ENCODE measurements at places on chromosomes 2 and 18.

GRCh38 chr2:70321370-70321769 is 19.5 kb upstream of the FAM136A start:
- no peak for DNase-seq

- no peak for DNase-seq
Measured at GRCh38 chr2:202112041-202112440, 39.0 kb downstream of the KIAA2012 start.

DNA sequence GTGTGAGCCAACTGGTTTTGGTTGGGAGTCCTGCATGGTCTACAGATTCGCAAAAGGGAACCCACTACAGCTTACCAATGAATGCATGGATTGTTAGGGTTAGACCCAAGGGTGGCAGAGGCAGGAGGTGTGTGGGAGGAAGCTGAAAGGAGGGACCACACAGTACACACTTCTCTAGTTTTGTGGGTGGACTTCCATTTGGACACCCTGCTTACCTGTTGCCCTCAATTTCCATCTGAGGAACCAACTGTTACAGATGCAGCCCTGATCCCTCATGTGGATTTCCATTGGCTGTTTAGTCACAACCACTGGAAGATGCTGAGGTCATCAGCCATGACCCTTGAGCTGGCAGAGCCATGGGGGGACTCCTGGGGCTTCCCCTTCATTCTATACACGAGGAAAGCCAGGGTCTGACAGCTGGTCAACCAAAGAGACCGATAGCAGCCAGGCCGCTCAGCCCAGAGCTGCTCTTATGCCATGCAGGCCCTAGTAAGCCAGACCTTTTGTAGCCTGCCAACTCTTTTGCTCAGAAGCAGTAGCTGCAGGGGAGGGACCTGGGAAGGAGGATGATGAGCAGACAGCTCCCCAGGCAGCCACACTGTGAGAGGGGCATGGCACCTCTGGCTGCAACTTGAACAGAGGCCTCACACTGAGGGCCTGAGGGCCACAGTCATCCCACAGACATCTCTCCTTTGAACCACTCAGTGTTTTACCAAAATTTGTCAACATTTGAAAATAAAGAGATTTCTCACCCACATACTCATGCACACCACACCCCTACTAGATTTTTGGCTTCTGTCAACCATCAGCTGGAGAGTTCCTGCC is 162.1 kb downstream of the SETBP1 start:
- no peak for DNase-seq

DNA sequence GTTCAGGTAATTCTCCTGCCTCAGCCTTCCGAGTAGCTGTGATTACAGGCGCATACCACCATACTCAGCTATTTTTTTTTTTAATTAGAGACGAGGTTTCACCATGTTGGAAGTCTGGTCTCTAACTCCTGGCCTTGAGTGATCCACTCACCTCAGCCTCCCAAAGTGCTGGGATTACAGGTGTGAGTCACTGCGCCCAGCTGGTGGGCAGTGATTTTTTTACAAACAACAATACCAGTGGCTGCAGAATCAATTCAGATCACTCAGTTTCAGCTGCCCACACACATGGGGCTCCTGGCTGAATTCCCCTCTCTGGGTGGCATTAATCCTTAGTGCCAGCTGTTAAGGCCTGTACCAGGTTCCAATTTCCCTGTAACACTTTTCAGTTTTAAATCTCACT is 13.3 kb upstream of the CYRIA start:
- DNase-seq, result no peak

DNA sequence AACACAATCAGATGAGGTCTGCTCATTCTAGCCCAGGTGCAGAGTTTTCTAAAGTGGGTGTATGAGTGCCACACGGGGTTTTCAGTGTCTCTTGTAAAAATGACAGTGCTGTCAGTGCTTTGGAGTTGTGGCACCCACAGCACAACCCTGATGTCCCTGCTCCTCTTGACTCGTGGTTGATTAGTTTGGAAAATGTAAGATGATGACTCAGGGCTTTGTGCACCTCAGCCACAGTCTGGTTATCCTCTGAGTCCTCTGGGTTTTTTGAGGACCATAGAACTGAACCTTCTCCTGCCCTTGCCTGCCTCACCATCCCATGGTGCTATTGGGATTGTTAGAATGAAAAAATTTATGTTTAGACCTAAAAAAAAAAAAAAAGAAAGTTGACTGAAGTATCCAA is 105.6 kb downstream of the MYO1B start:
- DNase-seq, result no peak

DNA sequence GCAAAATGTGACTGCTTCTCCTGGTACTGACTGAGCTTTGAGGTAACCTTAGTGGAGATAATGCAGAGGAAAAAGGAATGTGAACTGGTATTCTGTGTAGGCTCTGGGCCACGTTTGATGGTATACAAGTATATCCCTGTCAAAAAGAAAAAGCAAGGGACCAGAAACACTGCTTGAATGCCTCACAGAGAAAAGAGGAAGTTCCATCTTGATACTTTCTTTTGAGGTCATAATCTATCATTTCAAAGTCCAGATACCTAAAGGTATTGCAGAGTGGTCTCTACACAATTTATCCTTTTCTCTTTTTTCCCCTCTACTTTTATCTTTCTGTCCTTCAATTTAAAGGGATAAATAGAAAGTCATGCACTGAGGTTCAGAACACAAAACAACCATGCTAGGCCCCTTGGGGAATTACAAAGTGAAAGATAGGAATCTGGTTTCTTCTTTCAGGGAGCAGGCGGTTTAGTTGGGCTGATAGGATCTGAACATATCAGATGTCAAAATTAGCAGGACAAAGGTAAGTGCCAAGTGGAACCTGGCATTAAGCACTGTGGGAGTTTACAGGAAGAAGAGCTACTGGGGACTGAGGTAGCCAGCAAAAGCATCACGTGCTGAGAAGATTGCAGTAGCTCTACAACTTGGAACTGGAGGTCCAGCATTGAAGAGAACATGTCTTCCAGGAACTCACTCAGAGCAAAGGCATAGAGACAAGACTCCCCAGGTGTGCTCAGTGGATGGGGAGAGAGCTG is 121.2 kb downstream of the LYPD6 start:
- DNase-seq, result no peak

- DNase-seq, result no peak
Measured at GRCh38 chr2:177325554-177325953, 61.0 kb upstream of the NFE2L2 start.

- DNase-seq, result no peak
Measured at GRCh38 chr2:173872714-173873113, 92.5 kb downstream of the SP3 start.

GRCh38 chr2:137937778-137938177 is 26.5 kb upstream of the HNMT start:
- no peak for DNase-seq

DNA sequence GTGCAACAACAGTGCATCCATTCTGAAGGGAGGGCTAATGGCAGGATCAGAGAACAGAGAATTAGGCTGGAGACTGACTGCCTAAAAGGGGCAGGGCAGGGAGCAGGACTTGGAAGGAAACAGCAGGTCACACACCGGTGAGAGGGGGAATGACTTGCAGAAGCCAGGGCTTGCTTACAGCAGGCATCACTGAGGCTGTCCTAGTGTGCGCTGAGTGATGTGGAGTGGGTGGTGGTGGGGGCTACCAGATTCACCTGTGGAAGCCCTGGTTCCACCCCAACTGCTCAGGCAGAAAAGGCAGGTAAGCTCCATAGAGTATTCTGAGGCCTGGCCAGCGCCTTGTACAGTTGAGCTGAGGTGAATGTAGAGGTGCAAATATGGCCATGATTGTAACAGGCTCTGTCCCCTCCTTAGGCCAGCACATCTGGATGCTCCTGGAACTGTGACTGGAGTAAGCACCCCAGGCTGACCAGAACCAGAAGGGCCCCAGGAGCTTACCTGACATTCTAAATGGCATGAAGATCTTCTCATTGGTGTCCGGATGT is 49.4 kb downstream of the SFXN5 start:
- no peak for DNase-seq

DNA sequence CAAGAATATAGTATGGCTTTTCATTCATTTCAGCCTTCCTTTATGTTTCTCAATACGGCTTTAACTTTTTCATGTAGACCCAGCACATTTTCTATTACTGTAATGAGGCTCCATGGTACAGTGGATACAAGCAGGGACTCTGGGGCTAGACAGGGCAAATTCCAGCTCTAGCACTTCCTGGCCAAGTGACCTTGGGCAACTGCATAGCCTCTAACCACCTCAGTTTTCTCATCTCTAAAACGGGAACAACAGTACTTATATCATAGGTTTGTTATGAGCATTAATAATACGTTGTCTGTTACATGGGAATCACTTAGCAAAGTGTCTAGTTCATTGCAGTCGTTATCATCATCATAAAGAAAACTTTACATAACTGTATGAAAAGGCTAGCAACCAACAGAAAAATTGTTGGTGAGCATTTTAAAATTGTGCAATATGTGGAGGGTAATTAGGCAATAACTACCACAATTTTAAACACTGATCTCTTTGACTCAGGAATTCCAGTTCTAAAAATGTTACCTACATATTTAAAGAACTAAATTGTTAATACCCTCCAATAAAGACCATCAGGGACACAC is 13.7 kb upstream of the RMDN2 start:
- no peak for DNase-seq

- DNase-seq, result no peak
Measured at GRCh38 chr2:190486037-190486623, 48.4 kb downstream of the NEMP2 start.

DNA sequence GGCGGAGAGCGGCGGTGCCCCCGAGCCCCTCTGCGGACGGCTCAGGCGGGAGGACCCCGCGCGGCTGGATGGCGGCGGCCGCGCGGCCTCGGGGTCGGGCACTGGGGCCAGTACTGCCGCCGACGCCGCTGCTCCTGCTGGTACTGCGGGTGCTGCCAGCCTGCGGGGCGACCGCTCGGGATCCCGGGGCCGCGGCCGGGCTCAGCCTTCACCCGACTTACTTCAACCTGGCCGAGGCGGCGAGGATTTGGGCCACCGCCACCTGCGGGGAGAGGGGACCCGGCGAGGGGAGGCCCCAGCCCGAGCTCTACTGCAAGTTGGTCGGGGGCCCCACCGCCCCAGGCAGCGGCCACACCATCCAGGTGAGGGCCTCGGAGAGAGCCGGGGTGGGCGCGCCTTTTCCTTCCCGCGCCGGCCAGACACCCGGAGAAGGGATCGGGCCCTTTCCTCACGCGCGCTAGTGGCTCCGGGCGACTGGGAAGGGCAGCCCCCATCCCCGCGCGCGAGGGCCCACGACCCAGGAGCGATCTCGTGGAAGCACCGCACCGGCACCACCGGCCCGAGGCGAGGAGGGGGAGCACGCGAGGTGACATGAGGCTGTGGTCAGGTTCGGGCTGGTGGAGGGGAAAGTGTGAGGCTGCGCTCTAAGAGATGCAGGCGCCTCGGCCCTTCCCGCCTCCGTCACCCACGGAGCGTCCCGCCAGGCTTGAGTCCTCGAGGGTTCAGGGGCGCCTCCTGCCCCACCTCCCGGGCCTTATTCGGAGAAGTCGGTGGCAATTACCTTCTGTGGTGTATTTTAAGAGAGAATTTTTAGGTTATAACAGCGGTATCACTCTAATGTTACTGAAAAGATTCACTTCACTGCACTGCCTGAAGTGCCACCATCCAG is 607 bp downstream of the LAMA3 start:
- DNase-seq, result no peak

DNA sequence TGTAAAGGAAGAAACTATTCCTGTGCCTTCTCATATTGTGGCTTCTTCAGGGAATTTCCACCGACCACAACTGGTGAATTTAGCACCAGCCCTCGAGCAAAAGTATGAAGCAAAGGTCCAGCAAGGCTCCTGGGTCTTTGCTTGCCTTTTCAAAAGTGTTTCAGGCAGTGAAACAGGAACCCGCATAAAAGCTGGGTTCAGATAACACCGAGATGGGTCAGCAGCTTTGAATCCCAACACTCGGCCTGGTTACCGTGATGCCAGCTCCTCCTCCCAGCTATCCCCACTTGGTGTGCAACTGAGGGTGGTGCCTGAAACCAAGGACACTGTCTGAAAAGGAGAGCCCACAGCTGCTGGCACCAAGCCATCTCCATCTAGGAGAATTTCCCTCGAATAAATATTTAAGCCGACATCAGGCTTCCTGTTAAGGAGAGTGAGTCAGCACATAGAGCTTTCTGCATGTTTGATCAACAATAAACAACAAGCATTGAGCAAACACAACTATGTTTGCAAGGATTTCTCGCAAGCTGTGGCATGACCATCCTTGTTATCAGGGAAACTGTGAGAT is 69.5 kb downstream of the ANTXR1 start:
- DNase-seq, result no peak

GRCh38 chr2:30219886-30220875 is 11.2 kb upstream of the LBH start:
- DNase-seq, result no peak

DNA sequence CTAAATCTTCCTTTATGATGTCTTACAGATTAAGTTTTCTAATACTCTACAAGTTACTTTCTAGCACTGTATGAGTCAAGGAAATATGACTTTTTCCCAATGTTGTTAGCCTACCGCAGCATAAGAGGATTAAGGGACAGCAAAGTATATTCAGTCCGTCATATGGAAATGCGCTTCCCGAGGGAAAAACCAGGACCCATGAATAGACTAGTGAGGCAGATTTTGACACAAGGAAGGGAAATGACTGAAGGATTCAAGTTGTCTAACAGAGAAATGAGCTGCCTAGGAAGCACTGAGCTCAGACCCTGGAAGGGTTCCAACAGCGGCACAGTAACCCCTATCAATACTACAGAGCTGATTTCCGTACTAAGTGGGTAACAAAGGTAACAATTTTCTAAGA is 12.0 kb downstream of the SEPTIN10 start:
- no peak for DNase-seq

GRCh38 chr2:105262651-105263091 is 21.1 kb downstream of the GPR45 start:
- DNase-seq, result no peak

DNA sequence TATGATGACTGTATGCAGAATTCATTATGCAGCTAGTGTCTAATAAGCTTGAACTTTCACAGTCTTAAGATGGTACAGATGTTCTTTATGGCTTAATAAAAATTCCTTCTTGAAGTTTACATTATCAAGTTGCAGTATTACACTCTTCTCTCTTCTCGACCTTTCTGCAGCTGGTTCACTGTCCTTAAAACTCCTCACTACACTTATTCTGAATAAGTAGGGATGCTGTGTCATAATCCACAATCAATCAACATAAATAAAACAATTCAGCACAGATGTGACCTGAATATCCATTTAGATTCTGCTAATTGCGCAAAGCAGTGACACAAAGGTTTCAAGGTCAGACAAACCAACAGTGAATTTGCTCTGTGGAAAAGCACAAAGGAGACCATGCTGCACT is 356.8 kb downstream of the SUCLG1 start:
- DNase-seq, result no peak

All from stimulated activated CD8-positive, alpha-beta memory T cell treated with anti-CD3 and anti-CD28 coated beads, Interleukin-7, amount 100 ng/mL, for 1 hour (primary cell).